ENCODE measurements at places on chromosomes 7 and 10. TPM values are rescaled to one million over a fixed set of nuclear protein-coding genes. Genes with fewer than 3 reads are reported as not detected.

GRCh38 chr7:115329006-115329405 lies 407.1 kb downstream of the MDFIC start:
- no peak for DNase-seq

Gene CALN1
- 0.45 TPM for total RNA-seq

Gene EPDR1
- 7.9 TPM for total RNA-seq

Gene NFE2L3
- 0.45 TPM for total RNA-seq
